ENCODE measurements at places on chromosomes 3 and 15.

DNA sequence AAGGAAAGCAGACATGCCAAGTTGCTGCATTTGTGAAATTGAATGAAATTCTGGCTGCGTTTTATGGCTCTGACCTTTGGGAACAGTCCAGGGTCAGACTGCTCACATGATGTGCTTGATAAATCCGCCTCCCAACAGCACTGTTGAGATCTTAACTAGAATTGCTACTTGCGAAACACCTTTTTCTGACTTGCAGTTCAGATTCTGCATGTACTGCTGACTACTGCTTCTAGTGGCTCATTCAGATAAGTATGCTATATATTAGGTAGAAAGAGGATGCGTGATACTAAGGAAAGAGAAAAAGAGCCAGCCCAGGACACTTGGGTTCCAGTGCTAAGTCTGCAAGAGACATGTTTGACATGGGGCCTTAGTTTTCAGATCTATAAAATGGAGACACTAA, 129.4 kb downstream of the LPP start:
- DNase-seq: no peak

DNA sequence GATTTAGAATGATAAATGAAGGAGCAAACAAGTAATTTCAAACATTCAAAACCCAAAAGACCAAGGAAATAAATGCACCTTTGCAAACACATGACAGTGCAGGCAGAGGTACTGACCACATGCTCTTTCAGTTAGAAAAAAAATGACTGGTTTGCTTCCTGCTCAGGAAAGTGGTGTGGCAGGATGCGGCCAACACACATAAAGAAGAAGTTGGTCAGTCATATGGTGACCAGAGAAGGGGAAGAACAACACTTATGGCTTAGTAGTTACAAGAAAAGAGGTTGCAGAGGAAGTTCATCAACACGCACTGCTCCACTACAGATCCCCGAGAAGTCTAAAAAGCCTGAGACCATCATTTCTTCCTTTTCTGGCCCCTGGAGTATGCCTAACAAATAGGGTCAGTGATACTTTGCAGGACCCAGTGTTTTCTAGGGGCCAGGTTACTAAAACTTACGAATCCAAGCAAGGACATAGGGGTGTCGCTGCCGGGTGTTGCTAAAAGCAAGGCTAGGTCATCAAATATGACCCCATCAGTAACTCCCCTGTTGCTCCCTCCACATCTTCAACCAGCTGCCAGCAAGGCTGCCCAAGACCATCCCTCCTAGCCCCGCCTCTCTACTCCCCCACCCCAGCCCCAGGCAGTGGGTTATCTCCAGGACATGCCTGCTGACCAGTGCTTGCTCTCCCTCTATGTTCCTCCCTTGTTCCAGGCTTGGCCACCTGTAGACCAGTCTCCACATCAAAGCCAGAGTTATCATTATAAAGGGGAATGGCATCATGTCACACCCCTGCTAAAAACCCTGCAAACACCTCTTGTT, 11.2 kb downstream of the ATP8B4 start:
- DNase-seq: no peak

DNA sequence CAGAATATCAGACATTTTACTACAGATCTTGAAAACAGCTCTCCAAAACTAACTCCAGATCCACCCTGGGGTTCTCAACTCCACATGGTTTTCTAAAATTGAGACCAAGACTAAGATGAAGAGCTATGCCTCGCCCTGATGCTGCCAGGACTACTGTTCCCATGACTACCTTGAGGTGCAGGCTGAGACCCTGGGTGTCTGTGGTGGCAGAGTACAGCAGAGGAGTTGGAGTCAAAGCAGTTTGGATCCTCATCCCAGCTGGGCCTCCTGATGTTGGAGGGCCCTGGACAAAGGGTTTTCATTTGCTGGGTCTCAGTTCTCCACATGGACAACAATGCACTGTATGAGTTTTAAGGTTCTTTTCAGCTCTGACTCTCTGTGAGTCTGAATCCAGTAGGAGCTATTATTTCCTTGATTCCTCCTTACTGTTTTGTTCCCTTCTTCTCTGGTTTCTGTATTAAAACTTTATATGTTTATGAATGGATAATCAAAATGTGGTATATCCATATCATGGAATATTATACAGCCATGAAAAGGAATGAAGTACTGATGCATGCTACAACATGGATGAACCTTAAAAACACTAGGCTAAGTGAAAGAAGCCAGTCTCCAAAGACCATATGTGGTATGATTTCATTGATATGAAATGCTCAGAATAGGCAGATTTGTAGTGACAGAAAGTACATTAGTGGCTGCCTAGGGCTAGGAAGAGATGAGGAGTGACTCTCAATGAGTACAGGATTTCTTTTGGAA, 93.0 kb downstream of the CPN2 start:
- no peak for DNase-seq

DNA sequence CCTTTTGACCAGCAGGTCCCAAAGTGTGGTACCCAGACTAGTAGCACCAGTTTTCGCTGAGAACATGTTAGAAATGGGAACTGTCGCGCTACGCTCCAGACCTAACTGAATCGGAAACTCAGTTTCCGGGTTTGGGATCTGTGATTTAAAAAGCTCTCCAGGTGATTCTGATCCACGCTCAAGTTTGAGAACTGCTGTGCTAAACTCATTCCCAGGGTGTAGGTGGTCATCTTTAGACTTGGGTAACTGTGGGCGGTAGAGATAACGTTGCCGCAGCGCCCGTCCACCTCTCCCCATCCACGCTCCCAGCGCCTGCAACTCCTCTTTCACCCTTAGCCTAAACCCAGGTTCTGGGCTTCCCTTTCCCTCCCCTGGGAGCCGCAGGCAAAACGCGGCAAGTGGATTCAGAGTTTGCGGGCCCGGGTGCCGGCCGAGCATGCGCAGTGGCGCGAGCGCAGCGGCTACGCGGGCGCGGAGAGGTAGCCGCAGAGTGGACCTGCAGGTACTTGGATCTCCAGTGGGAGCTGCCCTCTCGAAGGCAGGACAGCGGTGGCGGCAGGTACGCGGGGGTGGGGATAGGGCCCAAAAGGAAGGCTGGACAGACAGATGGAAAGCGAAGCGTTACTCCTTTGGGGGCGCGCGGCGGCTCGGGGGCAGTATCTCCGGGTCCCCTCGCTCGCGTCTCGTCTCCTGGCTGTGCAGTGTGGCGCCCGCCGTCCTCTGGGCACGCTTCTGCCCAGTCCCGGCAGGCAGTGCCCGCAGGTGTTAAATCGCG, at the start of gene PLS1:
Gene PLS1, plus strand, starts transcription at position 443 of the 775 bp plus-strand sequence. CDS start 67,845 bp downstream, outside the sequence.
- DNase-seq: peak; percentile 86

DNA sequence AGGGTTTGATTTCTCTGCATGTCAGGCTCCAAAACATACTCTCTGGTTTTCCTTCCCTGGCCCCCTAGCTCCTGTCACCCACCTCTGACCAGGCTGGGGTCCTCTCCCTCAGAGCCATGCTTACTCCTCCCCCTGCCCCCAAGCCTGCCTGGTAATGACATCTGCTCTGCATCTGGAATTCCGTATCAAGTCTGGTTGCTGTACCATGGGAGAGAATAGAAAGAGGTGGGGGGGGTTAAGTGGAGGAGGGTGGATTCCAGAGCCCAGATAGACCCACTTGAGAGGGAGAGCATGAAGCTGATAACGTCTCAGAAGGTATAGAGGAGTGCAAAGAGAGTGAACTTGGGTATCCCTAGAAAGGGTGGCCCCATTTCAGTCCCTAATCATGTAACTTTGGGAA, 4.2 kb downstream of the IGDCC4 start:
- no peak for DNase-seq

DNA sequence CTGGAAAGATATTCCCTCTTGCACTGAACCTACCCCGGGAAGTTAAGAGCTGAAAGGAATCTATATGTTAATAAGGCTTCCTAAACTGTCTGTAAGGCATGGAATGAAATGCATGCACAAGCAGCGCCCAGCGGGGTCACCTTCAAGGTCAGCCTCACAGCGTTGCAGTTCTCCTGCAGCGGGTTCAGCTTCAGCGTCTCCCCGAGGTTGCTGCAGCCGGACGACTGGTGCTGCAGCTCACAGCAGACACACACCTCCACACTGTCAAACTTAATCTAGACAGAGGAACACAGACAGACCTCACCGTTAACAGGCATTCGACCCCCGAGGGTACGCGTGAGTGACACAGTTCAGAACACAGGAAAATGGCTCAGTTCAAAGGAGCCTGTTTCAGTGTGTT, 73.3 kb downstream of the NSMCE3 start:
- DNase-seq: no peak

GRCh38 chr3:49081429-49081828, 12.4 kb downstream of the QRICH1 start:
- no peak for DNase-seq

DNA sequence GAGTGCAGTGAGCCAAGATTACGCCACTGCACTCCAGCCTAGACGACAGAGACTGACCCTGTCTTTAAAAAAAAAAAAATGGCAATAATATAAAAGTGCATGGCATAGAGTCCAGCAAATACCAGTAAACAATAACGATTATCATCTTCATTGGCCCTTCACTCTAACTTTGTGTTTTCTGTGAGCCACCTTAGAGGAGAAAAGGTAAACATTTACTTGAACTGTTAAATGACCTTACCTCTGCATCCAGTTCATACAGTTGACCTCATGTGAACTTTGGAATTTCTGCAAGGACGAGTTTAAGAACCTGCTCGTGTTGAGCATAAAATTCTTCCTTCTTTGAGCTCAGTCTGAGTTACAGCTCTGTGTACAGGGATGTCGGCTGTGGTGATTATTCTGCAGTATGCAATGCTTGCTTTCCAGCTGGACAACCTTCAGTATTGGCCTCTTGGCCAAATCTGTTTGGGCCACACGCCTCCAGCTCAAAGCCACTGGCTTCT, 56.6 kb downstream of the RLBP1 start:
- no peak for DNase-seq

DNA sequence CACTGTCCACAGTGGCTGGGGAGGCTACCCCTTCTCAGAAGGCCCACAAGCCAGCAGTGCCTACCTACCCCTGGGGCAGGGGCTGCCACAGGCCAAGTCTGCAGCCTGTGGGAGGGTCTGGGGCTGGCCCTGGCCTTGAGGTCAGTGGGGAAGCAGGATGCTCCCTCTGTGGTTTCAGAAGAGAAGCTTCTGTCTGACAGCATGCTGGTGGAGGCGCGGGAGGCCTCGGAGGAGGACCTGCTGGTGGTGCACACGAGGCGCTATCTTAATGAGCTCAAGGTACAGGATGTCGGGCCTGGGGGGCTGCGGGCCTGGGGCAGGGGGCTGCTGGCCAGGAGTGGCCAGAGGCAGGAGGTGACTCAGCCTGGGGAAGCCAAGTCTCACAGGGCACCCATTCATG, 3.2 kb downstream of the HDAC11 start:
- DNase-seq: no peak

DNA sequence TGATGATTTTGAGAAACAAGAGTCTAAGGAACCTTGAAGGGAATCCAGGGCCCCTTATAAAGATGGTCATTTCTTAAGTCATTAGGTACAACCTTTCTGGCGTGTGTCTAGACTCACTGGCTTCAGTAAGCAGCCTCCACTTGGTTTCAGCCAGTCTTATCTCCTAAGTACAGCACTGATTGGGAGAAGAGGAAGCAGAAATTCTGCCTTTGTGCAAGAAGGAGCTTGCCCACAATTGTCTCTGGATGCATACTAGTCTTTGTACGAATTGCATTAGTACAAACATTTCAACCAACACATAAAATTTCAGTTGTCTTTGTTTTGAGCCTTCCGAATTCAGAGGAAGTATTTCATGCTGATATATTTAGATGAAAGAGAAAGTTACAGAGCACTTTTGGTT, 139.4 kb downstream of the SLCO3A1 start:
- DNase-seq: no peak

- DNase-seq: no peak
These were observed 6.9 kb downstream of the CMTM7 start for GRCh38 chr3:32398531-32398930.

DNA sequence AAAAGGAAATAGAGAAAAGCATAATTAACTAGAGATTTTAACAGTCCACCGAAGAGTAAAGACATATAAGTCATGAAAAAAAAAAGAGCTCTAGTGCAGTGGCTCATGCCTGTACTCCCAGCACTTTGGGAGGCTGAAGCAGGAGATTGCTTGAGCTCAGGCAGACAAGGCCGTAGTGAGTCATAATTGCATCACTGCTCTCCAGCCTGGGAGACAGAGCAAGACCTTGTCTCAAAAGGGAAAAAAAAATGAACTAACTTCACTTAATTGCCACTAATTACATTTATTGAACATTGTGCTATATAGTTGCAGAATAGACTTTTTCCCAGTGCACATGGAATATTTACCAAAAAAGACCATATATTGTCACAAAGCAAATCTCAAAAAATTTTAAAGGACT, 221.8 kb downstream of the CBLB start:
- DNase-seq: no peak
